ENCODE measurements at places on chromosomes 7 and 10.
A peak's percentile ranks its signal among the peaks of the same experiment; 100 is the strongest.

GRCh38 chr10:25142116-25142864 is 32.5 kb upstream of the GPR158 start:
- no peak for DNase-seq

GRCh38 chr7:76294344-76295024 is 8.0 kb upstream of the HSPB1 start:
- peak; percentile 94 for DNase-seq

- DNase-seq, result peak; percentile 40
These were observed 54.9 kb upstream of the TMEM273 start for GRCh38 chr10:49243139-49243538.

DNA sequence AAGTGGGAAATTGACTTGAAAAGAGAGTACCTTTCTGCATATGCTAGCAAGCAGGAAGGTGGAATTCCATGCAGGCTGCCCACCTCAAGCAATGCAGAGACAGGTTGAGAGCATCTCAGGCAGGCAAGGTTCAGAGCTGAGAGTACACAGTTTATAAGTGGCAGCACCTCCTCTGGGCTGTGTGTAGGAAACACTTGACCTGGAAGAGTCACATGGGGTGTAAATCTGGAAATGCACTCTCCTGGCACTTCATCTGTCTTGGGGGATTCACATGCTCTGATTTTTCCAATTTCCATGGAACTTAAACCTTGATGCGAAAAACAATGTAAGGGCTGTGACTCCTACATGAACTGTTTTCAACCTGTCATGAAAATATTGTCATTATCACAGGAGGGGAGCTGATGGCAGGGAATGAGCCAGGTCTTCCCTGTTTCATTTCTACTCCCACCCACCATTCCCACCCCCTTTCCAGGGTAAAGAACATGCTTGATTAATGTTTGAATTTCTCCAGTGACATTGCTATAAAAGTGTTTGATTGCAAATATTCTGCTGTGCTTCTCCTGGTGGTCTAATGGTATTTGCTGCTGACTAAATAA is 328.3 kb downstream of the BICC1 start:
- DNase-seq, result no peak

GRCh38 chr10:113563306-113564088 is 10.6 kb downstream of the HABP2 start:
- DNase-seq, result peak; percentile 57

GRCh38 chr10:110495731-110496552 is 1.8 kb upstream of the DUSP5 start:
- DNase-seq, result no peak

DNA sequence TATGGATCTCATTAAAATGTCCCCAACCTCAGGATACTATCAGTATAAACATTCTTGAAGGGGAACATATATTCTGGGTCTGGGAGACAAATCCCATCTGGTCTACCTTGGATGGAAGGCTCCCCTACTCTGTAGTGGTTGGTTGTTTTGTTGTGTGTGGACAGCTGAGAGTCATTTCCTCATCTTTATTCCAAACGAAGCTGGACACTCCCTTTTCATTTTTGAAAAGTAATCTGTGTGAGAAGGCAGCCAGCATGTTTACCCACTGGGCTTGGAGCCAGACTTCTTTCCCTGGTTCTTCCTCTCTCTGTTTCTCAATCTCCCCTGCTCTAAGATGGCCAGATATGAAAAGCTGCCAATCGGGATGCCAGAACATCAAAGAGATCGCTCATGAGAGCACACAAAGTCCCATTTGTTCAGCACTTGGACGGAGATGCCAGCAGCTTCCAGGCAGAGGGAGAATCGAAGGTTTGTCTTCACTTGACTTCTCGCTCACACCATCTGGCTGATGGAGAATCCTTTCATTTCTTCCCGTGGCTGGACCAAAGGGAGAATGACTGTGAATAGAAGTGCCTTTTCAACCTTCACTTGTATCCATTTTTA is 108.1 kb upstream of the AGR3 start:
- peak; percentile 99 for DNase-seq

- peak; percentile 22 for DNase-seq
These were observed 991 bp downstream of the ZNF239 start for GRCh38 chr10:43573250-43574000.

GRCh38 chr10:126117196-126117595 is 220.8 kb downstream of the FANK1 start:
- DNase-seq, result no peak

DNA sequence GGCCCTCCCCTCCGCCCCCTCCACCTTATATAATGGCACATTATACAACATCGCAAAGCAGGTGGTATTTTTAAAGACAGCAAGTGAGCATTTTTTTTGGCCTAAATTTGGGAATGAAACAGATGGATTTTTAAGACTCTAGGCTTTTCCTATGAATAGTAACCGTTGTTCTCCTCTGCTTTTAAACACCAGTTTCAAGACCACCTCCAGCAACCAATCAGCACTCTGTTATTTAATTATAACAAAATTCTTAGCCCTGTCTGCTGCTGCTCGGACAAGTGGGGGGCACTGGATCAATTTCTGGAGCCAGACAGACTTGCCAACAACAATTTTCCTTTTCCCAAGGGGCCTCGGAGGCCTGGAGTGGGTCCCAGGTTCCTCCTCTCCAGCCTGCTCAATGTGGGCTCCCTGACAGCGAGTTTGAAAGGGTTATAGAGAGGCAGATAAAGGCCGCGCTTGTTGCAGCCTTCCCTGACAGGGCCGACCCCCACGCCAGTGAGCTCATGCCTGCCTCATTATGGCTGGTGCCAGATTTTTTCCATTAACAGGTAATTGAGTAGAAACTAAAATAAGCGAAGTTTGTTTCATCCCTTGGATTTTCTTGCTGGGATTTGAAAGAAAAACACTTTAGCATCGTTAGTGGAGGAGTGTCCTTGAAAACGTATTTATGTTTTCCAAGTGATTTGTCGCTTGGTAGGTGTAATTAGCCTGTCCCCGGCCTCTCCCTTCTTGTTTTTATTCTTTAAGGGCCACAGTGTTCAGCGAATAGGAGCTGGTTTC is 227.3 kb downstream of the TCF7L2 start:
- peak; percentile 29 for DNase-seq

GRCh38 chr10:100359030-100359432 is 12.0 kb downstream of the SCD start:
- no peak for DNase-seq

- DNase-seq, result no peak
These were observed 386.9 kb upstream of the CNTNAP2 start for GRCh38 chr7:145729691-145730090.
